ENCODE measurements at places on chromosomes 3 and 15. TPM values are rescaled to one million over a fixed set of nuclear protein-coding genes. Genes with fewer than 3 reads are reported as not detected.

DNA sequence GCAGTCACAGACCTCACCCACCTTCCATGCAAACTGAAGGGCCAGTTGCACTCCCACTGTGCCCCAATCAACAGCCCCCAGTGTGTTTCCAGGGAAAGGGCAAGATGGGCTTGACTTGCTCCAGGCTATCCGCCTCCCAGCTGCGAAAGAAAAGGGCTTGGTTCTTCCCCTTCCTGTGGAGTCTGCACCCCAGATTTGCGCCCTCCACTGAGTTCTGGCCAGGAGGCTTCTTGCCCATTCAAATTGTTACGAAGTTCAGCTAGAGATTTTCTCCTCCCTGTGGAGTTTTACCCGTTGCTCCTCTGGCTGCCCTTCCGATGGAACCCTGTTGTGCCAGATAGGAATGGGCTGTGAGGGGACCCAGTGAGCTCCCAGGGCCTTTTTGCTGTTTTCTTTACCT is 1096.9 kb upstream of the ALCAM start:
- no peak for DNase-seq

DNA sequence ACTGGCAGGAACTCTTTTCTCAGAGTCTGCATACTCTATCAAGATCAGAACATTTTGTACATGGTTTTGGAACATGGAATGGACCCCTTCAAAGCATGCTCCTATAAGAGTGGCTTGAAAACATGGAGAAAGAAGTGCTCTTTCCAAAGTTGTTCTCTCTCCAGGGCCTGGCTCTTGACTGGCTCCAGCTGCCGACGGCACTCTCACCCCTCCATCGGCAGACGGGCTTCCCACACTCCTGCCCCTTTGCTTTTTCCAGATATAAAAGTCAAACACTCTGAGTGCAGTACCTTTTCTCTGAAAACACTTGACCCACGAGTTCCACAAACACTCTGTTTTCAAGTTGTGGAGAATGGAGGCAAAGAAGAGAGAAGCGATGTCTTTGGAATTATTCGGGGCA is 72.5 kb upstream of the ONECUT1 start:
- DNase-seq, result no peak

DNA sequence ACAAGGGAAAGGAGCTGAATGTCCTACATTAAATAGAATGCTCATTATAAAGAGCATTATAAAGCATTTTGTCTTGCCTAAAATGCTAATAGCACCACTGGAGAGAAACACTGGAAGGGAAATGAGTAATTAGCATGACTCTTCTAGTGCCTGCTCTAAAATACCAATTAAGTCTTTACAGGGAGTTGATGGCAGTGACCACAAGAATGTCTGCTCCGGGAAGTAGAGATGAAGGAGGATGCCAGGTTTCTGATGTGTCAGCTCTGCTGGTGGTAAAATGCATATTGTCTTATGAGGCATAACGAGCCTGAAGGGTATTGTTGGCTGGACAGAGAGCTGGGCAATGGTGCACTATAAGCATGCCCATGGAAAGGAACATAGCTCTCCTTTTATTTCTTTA is 49.5 kb downstream of the MYLK start:
- DNase-seq, result no peak

DNA sequence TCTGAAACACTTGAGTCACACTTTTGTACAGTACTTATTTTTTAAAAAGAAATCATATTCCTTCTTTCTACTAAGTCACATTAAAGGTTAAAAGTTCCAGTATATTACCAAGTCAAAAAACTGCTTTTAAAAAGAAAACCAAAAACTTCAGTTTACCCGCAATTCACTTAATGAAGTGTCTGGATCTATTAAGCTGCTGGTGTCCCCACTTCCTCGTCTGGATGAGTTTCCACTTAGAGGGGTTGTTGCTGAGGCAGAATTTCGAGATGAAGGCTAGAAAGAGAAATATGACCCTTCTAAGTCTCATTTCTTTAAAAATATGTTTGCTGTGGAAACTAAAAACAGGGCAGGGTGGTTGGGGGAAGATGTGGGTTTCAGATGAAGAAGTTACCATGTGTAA is 79.7 kb downstream of the LRRFIP2 start:
- DNase-seq, result no peak

OR5K2 gene
- not detected for total RNA-seq

GRCh38 chr15:91281947-91282346 is 181.9 kb downstream of the SV2B start:
- no peak for DNase-seq

ABHD6 gene
- total RNA-seq, result 12.7 TPM

KPNA1 gene
- 73.4 TPM for total RNA-seq

FBXO45 gene
- 23.2 TPM for total RNA-seq

- no peak for DNase-seq
These were observed 44.1 kb upstream of the CMTM7 start for GRCh38 chr3:32347343-32348125.

DNA sequence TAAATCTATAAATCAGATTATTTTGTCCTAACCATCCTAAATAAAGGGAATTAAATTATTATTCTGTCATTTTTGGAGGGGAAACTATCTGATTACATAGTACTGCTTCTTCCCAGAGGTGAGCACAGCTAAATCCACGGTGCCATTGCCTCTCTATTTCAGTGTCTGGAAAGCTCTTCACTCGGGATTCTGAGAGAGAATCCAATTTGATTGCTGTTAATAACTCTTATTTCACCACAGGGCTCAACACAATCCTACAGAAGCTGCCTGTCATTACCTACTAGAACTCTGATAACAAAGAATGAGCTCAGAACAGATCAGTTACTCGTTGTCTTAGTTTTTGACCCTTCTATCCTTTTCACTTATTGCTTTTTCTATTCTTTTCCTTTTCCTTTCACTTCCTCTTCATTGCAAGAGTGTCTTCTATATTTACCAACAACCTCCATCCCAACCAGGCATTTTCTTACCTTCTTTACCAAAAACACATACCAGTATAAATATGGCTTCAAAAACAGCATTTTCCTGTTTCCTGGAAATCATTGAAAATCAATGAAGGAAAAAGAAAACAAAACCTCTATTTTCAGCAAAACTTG is 30.4 kb downstream of the OXNAD1 start:
- no peak for DNase-seq

GRCh38 chr3:32860499-32860898 is 42.7 kb downstream of the TRIM71 start:
- no peak for DNase-seq

GRM2 gene
- 0.32 TPM for total RNA-seq

DNA sequence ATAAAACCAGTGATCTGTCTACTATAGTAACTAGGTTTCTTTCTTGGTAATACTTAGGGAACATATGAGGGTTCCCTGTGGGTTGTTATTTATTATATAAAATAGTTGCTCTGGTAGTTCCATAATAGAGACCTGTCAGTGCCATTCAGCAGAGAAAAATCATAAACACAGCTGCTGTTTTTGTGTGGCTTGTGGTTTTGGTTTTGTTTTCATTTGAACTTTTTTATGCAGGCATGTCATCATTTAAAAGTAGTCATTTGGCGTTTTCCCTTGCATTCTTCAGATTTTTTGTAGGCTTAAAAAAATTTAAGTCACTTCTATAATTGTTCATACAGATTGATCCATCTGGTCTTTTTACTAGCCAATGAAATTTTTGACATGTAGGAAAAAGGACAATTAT is 47.9 kb downstream of the PIK3CA start:
- no peak for DNase-seq

DNA sequence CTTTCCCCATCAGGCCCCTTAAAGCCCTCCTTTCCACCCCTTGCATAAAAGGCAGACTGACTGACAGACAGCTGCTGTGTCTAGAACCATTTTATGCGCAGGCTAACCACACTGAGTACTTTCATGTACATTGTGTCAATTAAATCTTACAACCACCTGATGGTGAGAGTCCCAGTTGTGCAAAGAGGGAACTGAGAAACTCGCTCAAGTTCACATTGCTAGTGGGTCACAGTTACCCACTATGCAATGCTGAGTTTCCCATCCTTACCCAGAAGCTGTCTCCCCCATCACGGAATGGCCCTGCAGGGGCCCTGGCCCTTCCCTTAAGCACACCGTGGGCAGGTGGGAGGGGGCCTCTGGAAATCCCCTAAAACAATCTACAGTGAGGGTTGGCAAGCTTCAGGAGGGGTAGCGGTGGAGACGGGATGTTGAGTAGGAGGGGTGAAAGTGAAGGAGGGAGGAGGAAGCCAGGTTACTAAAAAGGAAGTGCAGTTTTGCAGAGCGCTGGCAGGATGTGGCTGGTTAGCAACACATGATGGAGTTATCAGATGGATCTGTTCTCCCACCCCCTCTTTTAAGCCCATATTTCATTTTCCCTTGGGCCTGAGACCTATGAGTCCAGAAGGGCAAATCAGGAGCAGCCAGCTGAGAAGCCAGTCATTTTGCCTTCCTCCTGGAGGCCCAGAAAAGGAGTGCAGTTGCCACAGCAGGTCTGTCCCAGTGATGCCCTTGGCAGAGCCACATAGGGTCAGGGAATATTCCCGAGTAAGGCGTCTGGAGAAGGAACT is 30.0 kb downstream of the STARD5 start:
- DNase-seq, result no peak

CCR8 gene
- not detected for total RNA-seq

DPPA2 gene
- total RNA-seq, result not detected

RCCD1 gene
- 38.5 TPM for total RNA-seq

DNA sequence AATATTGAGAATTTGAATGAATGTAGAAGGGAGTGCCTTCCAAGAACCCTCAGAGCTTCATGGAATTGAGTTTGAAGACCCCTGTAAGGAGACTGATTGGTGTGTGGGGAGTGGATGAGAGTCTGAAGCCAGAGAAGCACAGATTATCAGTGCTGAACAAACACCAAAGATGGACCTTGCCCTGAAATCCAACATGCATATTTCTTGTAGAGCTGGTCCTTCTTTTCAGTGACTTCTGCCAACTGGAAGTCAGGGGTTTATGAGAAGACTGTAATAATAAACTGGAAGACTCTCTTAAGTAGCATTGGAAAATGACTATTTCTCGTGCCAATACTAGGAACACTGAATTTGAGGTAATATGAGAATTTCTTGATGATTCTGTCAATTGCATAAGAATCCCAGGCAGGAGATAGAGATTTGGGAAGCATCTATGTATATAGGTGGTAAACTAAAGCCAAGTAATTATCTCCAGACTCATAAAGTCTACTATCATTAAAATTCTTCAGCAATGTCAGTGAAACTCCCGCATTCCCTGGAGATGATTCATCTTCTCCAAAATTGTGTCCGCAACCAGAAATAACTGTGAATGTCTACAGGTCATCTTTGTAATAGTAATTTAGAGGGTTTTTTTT is 213.8 kb downstream of the IL5RA start:
- no peak for DNase-seq

- peak; percentile 6 for DNase-seq
These were observed 9.9 kb upstream of the CCDC54 start for GRCh38 chr3:107367353-107367752.

DNA sequence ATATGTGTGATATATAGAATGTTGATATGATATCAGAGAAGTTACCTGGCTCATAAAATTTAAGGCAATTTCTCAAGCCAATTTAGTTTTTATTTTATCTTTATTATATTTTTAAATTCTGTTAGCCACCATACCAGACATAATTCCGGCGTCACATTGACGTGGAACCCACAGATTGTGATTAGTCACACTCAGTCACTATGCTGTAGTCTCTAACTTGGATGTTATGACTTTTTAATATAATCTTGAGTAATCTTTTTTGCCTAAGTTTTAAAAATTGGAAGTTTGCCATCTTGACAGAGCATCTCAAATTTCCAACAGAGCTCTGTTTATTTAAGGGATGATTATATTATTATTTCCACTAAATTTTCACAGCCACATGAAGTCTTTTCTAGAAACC is 9.7 kb upstream of the DCLK3 start:
- no peak for DNase-seq

ROPN1B gene
- 2.2 TPM for total RNA-seq

DNA sequence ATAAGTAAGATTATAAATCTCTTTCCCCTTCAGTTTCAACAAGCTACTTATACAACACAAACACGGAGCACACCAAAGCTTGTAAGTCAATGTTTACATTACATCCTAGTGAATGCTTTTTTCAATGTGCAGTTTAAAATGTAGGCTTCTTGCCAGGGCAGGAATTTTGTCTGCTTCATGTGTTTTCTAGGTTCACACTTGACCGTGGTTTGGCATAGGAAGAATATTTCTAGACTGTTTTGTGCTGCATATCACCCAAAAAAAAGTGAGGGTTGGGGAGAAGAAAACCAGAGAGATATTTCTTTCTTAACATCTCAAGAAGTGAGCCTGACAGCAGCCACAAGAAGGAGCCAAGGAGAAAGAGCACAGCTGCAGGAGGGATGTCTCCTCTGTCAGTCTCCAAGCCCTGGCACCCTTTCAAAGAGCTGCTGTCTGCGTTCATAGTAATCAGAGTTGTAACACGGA is 255.8 kb downstream of the MEIS2 start:
- DNase-seq, result no peak

DNA sequence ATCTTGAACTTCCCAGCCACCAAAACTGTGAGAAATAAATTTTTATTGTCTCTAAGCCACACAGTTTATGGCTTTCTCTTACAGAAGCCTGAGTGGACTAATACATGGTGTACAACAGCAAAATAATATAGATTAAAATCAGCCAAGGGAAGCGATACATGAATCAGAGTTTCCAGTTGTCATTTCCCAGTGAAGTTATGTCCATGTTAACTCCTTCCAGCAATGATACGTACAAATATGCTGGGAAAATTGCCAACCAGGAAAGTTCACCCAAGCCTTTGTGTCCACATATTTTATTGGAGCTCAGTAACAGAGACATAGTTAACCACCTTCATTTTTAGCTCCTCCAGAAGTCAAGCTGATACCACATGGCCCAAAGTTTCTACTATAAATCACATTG is 280.9 kb upstream of the KCNMB2 start:
- no peak for DNase-seq

GRCh38 chr3:177050501-177051237 is 146.6 kb downstream of the TBL1XR1 start:
- peak; percentile 19 for DNase-seq
